ENCODE measurements at places on chromosomes 11 and 22.

DNA sequence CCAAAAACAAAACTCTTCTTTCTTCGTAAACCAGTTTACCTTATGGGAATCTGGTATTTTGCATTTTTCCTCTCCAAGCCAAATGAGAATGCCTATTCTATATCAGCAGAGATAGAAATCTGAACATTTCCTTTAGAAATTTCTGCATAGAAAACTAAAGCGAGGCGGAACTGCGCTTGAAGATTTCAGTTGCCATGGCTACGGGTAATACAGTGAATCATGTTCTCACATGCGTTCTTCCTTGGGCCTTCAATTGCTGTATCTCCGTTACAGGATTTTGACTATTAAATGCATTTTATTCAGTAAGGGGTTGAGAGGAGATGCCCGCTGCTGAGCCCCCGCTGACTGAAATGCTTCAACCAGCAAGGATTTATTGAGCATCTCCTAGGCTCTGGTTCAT lies 108.2 kb upstream of the CRYBB3 start:
- no peak for DNase-seq

- no peak for DNase-seq
Observed at GRCh38 chr22:35020517-35020916, 45.4 kb upstream of the ISX start.

GRCh38 chr11:125768336-125769046 lies 10.1 kb downstream of the PATE2 start:
- DNase-seq, result no peak

DNA sequence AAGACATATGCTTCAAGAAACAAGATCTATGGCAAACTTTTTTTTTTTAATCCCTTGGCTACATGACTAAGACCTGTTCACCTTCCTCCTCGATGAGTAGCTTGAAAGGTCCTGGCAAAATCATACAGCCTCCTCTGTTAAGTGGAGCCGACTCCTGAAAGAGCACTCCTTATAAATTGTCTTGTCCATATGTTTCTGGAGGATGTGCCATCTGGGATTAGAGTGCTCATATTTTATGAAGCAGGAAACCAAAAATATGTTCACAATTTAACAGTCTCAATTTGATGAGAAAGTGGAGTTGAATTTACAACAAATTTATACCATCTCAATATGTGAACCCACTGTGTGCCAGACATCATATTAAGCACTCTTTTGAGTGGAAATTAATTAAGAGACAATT lies 912.1 kb upstream of the FAT3 start:
- DNase-seq, result peak; percentile 91

DNA sequence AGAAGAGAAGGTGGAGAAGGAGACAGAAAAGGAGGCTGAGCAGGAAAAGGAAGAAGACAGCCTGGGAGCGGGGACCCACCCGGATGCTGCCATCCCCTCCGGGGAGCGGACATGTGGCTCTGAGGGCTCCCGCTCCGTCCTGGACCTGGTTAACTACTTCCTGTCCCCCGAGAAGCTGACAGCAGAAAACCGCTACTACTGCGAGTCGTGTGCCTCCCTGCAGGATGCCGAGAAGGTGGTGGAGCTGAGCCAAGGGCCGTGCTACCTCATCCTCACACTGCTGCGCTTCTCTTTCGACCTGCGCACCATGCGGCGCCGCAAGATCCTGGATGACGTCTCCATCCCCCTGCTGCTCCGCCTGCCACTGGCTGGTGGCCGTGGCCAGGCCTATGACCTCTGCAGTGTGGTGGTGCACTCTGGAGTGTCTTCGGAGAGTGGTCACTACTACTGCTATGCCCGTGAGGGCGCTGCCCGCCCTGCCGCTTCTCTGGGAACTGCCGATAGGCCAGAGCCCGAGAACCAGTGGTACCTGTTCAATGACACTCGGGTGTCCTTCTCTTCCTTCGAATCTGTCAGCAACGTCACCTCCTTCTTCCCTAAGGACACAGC lies 21.4 kb downstream of the USP35 start:
- no peak for DNase-seq

GRCh38 chr11:12705874-12706273 lies 31.7 kb downstream of the TEAD1 start:
- DNase-seq, result no peak

GRCh38 chr11:117796872-117797529 lies at the start of gene DSCAML1:
DSCAML1 (minus strand) TSS chr11:117797216; CDS start chr11:117797079, 137 bp downstream.
- peak; percentile 35 for DNase-seq

- no peak for DNase-seq
Observed at GRCh38 chr11:64989416-64989815, 7.4 kb downstream of the BATF2 start.

- DNase-seq, result no peak
Observed at GRCh38 chr22:40463683-40464082, 93.3 kb downstream of the SGSM3 start.

DNA sequence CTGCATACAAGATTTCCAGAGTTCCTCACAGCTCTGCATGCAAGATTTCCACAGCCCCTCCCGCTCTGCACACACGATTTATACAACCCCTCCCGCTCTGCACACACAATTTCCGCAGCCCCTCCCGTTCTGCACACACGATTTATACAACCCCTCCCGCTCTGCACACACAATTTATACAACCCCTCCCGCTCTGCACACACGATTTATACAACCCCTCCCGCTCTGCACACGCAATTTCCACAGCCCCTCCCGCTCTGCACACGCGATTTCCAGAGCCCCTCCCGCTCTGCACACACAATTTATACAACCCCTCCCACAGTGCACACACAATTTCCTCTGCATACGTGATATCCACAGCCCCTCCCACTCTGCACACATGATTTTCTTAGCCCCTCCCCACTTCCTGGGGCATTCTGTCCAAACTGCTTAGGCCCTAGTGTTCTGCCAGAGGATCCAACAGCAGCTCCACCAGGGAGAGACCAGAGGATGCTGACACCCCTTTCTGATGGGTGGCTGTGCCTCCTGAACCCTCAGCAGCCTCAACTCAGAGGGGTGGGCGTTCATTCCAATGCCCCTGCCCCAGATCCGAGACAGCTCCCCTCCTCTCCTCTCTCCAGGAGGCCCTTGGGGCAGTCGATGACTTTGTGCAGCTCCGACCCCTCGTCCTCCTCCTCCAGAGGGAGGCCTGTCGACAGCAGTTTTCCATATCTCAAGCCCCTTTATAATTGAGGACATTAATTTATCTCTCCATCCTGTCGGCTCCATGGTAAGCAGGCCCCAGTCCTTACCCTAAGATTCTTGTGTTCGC lies 671.7 kb downstream of the BRD1 start:
- peak; percentile 33 for DNase-seq

GRCh38 chr11:72969894-72970335 lies 155.7 kb downstream of the ATG16L2 start:
- DNase-seq, result no peak

DNA sequence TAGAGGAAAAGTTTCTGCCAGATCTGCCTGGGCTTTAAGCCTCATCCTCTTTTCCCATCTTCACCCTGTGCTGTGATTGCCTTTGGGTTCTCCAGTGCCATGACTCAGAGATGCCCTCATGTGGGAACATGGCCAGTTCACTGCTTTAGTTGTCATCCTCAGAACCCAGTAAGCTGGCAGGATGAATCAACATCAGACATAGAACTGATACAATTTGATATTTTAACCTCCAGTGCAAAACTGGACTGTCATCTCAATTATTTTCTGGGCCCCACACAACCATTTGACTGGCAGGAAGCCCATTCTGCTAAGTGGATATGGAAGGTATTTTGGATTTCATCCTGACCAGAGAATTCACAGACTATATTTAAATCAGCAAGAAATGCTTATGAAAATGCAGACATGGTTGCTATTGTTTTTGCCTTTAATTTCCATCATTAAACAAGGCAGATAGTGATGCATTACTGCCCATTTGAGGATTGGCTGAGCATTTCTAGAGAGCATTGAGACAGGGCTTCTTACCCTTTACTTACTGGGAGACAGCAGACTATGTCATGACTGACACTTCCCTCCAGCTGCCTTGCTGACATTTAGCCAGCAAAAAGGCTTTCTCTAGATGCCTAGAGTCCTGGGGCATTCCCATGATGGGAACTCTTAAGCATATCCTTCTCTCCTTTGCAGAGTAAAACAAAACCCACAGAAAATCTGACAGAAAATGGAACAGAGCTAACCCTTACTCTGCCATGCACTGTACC lies 327.1 kb upstream of the MTNR1B start:
- no peak for DNase-seq

- no peak for DNase-seq
Observed at GRCh38 chr11:41996533-41996932, 537.1 kb upstream of the LRRC4C start.

- DNase-seq, result no peak
Observed at GRCh38 chr11:76380159-76380976, 564 bp downstream of the THAP12 start.

DNA sequence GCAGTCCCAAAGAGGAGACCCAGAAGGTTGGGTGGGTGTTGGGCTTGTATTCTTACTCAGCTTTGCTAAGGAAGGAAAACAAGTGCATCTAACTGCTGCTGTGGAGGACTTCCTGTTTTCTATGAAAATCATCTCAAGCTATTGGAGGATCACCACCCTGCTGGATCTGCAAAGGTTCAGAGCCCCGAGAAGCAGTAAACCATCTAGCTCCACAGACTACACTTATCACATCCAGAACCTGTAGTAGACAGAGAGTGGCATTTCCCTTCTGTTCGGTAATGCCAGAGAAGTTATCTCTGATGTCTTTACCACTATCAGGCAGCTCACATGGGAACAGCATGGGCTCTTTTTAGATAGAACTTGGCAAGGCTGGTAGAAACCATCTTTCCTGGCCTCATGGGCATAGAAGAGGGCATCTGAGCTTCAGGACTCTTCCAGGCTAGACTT lies 21.7 kb downstream of the KCNJ1 start:
- no peak for DNase-seq

- DNase-seq, result no peak
Observed at GRCh38 chr11:22749536-22749935, 80.1 kb downstream of the SVIP start.

DNA sequence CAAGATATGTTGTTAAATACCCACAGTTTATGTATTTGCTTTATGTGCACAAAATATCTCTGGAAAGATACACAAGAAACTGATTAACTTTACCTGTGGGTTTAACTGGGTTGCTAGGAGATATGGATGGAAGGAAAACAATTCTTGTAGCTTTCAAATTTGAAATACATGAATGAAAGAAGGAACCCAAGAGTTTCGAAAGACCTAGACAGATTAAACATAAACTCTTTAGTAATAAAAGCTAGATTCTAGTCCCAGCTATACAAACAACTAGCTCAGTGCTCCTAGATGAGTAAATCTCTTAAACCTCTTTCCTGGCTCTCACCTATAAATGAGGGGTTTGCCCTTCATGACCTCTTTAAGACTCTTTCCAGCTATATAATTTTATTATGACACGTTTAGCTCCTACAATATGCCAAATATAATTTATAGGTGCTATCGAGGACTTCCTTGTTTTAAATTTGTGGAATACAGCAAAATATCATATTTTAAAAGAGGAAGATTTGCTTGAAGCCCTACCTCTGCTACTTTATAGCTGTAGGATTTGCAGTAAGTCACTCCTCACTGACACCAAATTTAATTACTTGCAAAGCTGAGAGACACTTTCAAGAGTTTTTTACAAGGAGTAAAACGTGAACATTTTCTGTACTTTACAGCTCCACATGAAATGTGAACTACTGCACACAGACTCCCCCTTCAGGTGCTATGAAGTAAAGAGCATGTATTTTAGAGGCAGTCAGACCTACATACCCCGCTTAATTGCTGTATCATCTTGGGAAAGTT lies 50.7 kb downstream of the RRAS2 start:
- peak; percentile 5 for DNase-seq

- no peak for DNase-seq
Observed at GRCh38 chr11:69136471-69136870, 19.3 kb upstream of the SMIM38 start.

- no peak for DNase-seq
Observed at GRCh38 chr11:55673860-55674259, 11.9 kb downstream of the OR4C6 start.

GRCh38 chr11:118691926-118692830 lies 12.7 kb upstream of the TREH start:
- peak; percentile 37 for DNase-seq

GRCh38 chr22:31773416-31773815 lies 19.6 kb downstream of the DEPDC5 start:
- no peak for DNase-seq

DNA sequence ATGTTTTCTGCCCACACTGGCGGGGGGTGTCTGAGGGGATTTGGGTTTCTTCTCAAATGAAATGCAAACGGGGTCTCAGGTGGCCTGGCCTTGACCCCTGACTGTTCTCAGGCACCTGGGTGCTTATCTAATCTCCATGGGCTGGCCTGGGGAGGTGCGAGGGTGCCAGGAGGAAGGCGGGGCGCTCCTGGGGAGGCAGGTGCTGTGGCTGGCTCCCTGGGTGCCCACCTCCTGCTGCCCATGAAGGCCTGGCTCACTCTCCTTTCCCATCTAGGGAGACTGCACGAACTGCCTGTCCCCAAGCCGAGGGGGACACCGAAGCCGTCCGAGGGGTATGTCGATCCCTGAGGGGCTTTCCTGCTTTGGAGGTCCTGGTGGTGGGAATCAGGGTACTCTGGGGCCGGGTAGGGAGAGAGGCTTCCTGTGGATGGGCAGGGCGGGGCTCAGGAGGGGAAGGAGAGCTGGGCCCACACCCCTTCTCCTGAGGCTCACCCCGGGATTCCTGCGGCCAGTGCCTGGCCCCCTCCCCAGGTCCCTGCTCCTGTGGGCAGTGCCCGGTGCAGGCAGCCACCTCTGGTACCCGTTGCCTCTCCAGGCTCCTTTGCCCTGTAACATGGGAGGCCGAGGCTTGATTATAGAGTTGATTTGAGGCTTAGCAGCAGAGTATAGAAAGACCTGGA lies 18.4 kb downstream of the MICALL1 start:
- no peak for DNase-seq

DNA sequence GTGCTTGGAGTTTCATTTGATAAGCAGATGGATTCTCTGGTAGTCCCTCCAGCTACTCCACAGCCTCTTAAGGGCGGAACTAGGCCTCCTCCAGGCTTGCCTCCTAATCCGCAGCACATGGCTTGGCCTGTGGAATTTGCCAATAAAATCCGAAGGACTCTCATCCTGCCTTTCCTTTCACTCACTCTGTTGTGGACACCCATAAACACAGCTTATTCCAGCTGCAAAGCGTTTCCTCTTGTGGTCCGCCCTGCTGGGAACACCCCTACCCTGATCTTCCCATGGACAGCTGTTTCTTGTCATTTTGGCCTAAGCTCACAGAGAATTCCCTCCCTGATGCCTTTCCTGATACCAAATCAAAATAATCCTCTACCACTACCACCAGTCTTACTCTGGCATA lies 546.2 kb downstream of the NTM start:
- no peak for DNase-seq

GRCh38 chr11:86486261-86487030 lies 111.8 kb downstream of the CCDC81 start:
- DNase-seq, result peak; percentile 83

DNA sequence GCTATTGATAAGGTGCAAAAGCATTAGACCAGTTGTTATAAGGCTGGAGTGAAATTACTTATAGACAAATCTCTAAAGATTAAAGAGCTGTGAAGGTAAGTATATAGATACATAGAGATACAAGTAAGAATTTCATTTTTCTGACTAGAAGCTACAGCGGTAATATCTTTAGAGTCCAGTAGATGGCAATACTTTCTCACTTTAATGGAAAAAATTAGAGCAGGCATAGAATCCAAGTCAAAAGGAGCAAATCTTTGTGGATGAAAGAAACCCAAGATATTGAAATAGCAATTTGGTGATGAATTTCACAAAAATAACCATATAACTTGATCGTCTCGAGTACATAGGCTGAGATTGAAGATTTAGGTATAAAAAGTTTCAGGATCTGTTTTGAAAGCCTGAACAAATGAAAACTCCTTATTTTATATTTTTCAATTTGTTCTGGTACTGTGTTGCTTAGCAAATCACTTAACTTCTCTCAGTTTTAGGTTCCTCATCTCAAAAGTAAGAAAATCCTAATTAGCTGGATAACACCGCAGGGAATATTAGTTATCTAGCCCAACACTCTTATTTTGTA lies 81.9 kb downstream of the UVRAG start:
- peak; percentile 59 for DNase-seq

Measured in NCI-H2171 treated with DMSO at 0.1 percent for 48 hours (cell line).